ENCODE measurements at places on chromosomes 13 and 19.

DNA sequence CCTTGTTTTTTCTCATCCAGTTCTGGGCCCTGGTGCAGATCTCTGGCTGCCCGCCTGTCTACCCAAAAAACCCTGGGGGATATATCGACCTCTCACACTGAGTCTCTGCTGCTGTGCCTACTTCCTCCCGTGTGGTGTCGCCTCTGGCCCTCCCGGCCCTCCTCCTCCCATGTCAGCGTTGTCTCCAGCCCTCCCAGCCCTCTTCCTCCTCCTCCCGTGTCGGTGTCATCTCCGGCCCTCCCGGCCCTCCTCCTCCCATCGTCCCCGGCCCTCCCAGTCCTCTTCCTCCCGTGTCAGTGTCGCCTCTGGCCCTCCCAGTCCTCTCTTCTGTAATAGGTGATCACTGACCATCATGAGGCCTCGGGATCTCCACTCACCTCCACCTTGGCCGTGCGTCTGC, 81.8 kb downstream of the GPR12 start:
- DNase-seq = no peak

DNA sequence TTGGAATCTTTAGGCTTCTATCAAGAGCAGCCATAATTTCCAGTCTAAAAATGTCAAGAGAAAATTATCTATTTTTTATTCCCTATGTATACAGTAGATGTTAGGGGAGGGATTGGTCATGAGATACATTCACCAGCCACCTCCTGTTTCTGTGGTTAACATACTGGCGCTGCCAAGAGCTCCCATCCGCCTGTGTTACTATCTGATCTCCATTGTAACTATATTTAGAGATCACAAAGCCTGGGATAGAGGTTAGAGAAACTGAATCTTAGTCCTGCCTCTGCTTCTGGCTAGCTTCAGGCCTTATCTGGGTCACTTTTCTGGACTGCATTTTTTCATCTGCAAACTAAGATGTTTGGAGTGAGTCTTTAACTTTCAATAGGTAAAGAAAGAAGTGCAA, 46.3 kb downstream of the POLR1D start:
- no peak for DNase-seq

- no peak for DNase-seq
These were observed 218.4 kb upstream of the TMTC4 start for GRCh38 chr13:100892981-100893380.

- DNase-seq = no peak
These were observed 21.9 kb downstream of the IPO5 start for GRCh38 chr13:97975280-97975847.

GRCh38 chr19:40663695-40664692, 26.5 kb downstream of the NUMBL start:
- DNase-seq = no peak

- no peak for DNase-seq
These were observed 21.6 kb upstream of the CCL25 start for GRCh38 chr19:8030960-8031359.

DNA sequence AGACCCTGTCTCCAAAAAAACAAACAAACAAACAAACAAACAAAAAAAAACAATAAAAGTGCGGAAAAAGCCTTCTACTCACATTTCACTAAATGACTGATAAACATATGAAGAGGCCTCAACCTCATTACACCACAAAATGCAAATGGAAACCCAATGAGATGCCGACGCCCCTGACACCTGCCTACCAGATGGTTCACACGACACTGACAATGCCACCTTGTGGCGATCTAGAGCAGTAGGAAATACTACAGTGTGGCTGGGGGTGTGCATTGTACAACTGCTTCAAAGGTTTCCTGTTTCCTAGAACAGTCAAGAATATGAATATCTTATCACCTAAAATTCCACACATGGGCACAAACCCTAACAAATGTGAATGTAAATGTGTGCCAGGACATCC, 14.0 kb downstream of the SCGB2B2 start:
- no peak for DNase-seq

DNA sequence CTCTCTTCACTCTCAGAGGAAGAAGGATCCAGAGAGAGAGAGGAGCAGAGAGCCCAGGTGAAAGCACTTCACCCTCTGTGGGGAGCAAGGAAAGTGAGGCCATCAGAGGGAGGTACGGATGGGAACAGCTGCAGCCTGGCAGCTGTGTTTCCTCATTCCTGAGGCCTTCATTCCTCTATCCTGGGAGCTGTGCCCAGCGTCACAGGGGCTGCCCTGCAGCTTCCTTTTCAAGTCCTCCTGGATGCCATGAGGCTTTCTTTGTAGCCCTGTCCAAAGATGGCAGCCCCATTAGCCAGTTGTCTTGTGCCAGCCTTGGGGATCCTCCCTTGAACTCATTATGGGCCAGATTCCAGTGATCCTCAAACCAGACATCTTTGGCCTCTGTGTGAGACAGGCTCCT, 76.8 kb upstream of the PCDH8 start:
- no peak for DNase-seq

- DNase-seq = peak; percentile 86
These were observed at the start of gene ZNF579 for GRCh38 chr19:55580628-55581144. Gene ZNF579 (minus strand): TSS chr19:55580848. CDS start chr19:55579639, 1,209 bp downstream.

DNA sequence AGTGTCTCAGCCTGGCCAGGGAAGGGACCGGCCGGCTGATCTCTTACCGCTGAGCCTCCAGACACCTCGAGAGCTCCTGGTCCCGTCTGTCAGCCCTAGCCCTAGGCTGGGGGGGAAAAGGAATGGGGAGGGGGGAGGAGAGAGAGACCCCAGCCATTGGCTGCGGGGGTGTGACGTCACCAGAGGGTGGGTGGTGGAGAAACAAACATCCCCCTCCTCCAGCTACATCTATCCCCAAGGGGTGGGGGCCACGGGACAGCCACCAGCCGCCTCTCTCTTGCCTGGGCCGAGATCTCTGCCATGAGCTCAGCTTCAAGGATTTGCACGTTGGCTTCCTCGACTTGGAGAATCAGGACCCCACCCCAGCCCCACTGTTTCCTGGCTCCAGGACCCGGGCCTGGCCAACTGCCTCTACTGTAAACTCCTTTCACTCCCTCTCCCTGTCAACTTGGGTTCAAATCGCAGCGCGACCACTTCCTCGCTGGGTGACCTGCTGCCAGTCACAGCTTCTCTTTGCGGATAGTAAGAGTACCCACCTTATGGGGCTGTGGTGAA, at the start of gene PRX:
TSS of gene PRX (minus strand) at position 88 of the 555 bp plus-strand sequence. CDS start 5,446 bp downstream, outside the sequence.
- DNase-seq = no peak

GRCh38 chr13:93066187-93066586, 160.4 kb upstream of the GPC6 start:
- DNase-seq = no peak

DNA sequence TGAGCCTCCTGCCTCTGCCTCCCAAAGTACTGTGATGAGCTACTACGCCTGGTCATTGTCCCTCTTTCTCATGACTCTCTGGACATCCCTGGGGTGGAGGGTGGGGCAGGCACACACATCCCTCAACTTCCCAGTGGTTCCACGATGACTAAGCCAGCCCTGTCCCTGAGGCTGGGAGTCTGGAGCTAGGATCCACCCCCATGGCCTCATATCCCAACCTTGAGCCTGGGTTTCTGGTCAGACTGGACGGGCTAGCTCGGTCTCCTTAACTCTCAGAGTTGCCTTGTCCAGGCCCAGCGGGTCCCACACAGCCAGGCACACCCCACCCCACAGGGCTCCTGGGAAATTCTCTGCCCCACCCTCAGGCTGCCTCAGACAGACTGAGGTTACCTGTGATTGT, 19.6 kb downstream of the IER2 start:
- no peak for DNase-seq

DNA sequence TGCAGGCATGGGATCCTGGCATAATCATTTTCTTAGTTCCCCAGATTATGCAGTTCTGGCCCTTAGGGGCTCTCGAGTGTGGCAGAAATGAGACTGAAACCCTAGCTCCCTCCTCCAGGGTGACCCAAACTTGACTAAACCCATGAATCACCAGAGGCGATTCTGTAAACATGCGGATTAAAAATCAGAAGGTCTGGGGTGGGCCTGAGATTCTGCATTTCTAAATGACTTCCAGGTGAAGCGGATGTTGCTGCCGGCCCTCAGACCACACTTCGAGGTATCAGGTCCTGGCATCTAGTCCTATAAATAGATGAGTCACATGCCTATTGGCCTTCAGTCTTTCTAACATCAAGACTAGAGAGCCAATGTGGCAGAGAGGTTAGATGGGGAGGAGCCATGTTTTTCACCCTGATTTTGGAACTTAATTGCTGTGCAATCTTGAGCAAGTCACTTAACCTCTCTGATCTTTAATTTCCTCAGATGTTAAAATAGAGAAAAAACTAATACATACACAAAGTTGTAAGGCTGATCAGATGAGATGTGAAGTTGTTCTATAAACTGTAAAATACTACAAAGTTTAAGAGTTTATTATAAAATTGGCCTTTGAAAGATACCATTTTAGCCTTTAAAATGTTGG, 431.2 kb downstream of the FOXO1 start:
- no peak for DNase-seq

GRCh38 chr19:29006057-29006735, 206.8 kb downstream of the UQCRFS1 start:
- DNase-seq = no peak

DNA sequence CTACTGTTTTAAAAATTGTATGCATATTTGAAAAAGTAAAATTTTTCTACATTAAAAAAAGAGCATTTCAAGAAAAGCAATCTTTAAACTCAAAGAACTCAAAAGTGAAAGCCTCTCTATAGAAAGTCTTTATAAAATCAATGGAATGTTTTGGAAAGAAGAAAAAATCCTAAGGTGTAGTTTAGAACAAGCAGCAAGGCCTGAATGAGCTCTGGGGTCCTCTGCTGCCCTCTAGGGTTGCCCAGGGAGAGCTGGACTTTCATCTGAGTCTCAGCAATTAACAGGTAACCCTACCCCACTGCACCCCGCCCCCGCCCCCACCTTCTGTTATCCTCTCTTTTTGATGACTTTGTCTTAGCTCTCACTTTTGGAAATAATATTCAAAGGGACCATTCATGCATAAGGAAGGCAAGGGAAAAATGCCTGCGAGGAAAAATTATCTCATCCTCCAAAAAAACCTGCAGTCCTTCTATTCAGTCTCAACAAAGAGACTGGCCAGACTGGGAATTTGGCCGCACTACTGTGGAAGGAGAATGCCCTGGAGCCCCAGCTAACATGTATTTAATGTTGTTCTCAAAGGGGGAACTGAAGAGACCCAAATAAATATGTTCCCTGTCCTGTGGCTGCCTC, 24.1 kb downstream of the SLC25A30 start:
- DNase-seq = peak; percentile 30

DNA sequence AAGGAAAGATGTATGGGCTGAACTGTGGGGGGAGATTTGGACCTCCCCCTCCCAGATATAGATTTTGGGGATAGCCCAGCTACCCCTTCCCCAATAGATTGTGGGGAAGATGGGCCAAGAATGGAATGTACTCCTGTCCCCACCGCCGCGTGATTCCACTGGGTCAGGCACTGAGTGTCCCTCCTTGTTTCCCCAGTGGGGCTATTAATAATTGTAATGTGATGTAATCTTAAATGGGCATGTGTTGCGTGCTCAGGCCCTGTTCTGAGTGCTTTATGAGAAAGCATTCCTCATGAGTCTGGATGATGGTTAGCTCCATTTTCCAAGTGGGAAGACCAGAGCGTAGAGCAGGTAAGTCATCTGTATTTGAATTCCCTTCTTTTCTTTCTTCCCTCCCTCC, 1.4 kb downstream of the PSMD8 start:
- no peak for DNase-seq

DNA sequence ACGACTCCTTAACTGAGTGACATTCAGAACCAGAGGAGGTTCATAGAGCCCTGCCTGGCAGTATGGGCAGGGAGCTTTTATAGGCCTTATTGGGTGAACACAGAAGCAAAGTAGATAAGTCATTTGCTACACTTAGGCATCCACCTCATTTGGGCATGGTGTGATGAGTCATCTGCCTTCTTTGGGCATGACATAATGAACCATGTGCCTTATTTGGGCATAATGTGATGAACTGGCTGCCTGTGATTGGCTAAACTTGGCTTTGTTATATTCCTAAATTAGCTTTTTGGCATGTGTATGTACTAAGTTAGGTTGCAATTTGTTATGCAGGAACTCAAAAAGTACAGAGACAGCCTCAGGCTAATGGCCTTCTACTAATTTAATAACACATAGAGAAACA, 2210.2 kb upstream of the PCDH20 start:
- DNase-seq = no peak

DNA sequence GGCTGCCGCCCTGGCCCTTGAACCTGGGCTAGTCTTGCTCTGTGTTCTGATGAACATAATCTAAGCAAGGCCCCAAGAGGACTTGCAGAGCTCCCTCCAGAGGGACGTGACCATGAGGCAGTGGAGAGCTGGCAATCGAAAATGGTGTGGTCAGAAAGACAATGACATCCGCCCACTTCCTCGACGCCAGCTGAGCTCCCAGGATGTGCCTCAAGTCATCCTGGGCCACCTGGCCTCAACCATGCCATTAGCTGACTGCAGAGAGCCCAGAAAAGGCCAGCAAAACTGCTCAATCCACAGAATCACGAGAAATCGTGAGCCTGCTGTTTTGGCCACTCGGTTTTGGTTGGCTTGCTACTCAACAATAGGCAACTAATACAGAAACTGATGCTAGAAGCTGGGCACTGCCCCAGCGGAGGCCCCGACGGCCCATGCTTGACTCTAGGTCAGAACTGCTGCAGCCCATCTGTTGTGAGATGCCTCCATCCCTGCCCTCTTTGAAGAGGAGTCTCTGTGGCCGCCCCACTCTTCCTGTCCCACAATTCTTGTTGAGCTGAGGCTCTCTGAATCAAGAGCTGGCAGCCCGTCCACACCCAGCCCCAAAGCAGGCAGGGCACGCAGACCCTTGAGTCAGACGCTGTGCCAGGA, 53.3 kb downstream of the STK24 start:
- DNase-seq = no peak

DNA sequence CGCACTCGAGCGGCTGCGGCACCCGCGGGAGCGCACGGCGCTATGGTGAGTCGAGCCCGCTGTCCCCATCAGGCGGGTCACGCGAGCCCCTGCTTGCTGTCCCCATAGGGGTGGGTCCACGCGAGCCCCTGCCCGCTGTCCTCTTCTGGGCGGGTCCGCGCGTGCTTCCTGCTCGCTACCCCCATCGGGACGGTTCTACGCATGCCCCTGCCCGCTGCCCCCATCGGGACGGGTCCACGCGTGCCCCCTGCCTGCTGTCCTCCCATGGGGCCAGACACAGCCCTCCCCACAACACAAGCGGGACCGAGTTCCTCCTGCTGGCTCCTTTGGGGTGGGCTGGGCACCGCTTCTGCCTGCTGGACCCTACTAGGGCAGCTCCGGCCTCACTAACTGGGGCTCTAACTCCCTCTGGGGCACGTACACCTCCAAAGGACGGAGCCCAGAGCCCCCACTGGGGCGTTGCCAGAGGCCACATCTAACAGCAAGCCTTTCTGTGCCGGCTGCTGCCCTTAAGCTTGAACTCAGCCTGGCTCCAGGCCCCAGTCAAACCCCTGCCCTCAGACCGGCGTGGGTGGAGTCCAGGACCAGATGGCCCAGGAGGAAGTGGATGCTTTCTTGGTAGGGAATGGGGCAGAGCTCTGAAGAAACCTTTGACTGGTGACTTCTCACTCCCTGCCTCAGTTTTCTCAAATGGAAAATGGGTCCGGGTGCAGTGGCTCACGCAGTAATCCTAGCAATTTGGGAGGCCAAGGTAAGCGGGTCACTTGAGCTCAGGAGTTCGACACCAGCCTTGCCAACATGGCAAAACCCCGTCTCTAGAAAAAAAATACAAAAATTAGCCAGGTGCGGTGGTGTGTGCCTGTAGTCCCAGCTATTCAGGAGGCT, 722 bp downstream of the COLGALT1 start:
- DNase-seq = no peak

Measured in T-helper 2 cell (primary cell).